Fibroblast of gingiva (primary cell): ENCODE measurements at places on chromosomes 13 and 19.

DNA sequence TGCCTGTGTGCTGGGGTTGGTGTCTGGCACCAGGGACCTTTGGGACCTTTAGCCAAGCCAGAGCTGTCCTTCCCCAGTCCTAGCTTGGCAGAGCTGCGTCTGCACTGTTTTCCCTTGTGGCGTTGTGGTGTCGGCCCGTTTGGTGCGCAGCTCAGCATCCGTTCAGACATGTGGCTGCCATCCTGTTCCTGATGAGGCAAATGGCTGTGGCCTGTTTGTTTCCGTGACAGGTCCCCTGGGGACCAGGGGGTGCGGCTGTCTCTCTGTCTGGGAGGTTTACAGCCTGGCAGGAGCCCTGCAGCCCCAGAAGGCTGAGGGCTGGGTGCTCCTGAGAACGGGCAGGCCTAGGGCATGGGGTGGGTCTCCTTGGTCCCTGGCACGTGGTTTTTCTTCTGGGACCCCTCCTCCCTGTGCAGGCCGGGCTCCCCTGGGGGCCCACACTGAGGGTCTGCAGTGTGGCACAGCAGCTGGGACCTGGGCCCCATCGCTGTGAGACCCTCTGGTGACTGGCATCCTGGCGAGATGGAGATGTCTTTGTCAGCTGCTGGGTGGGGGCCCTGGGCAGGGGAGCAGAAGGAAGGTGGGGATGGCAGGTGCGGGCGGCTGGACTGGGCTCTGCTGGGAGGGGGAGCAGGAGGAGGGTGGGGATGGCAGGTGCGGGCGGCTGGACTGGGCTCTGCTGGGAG, 4.0 kb downstream of the SPPL2B start:
- no peak for DNase-seq

DNA sequence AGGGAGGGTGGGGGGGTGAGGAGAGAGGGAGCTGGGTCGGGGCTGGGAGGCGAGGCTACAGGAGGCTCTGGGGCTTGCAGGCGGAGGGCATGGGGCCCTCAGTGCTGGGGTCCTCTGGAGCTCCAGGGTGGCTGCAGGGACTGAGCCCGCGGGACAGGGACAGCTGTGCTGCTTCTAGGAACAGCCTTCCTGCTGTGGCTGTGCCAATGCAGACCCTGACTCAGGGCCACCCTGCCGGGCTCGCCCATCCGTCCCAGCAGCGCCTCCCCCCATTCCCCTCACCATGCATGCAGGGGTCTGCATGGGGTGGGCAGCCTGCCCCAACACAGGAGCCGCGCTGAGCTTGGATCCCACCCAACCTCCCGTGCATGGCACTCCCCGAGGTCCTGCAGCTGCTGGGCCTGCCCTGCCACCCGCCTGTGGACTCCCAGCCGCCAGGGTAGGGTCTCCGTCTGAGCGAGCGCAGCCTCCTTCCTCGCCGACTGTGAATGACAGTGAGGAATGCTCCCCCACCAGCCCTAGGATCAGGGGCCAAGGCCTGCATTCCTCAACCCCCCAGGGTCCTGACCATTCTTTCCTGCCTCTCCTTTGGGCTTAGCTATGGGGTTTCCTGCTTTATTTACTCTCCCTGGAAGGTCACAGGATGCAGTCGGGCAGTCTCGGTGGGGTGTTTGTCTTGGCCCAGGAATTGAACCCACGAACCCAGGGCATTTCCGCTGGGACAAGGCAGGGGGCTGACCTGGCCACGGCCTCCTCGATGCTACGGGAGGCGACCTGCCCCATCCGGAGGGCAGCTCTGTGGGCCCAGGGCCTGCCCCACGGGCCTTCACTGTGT, 23.4 kb downstream of the CEBPG start:
- DNase-seq: no peak

- peak; percentile 66 for DNase-seq
These were observed 22.3 kb downstream of the CEBPG start for GRCh38 chr19:33395561-33396550.

- DNase-seq: peak; percentile 100
These were observed 2.7 kb downstream of the UHRF1 start for GRCh38 chr19:4911786-4912672.

DNA sequence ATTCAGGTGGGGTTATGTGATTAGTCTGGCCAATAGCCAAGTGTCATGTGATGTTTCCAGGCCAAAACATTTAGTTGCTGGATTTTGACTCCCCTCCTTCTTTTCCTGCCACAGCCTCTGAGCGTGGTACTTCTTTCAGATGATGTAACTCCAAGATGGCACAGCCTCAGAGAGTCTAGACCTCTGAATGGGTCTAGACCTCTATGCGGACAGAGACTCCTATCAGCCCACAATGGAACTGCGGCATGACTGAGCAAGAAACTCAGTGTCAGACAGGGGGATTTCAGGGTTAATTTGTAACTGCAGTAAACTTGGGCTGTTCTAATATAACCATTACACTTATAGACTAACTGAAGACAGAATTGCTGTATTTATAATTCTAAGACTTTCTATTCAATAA, 42.6 kb upstream of the ZDHHC20 start:
- no peak for DNase-seq

GRCh38 chr19:28196101-28196500, 1016.9 kb downstream of the UQCRFS1 start:
- DNase-seq: no peak

- peak; percentile 92 for DNase-seq
These were observed 4.0 kb upstream of the ZFP36 start for GRCh38 chr19:39402346-39403300.

- DNase-seq: peak; percentile 2
These were observed 852.7 kb upstream of the KLHL1 start for GRCh38 chr13:70960841-70961443.
